ENCODE measurements at places on chromosomes 12 and 14.

- DNase-seq = no peak
These were observed 24.2 kb downstream of the HIP1R start for GRCh38 chr12:122859303-122860039.

- DNase-seq = no peak
These were observed 134.1 kb upstream of the PLEKHG7 start for GRCh38 chr12:92568691-92569090.

- DNase-seq = no peak
These were observed 113.2 kb downstream of the TRMT5 start for GRCh38 chr14:60867503-60868172.

DNA sequence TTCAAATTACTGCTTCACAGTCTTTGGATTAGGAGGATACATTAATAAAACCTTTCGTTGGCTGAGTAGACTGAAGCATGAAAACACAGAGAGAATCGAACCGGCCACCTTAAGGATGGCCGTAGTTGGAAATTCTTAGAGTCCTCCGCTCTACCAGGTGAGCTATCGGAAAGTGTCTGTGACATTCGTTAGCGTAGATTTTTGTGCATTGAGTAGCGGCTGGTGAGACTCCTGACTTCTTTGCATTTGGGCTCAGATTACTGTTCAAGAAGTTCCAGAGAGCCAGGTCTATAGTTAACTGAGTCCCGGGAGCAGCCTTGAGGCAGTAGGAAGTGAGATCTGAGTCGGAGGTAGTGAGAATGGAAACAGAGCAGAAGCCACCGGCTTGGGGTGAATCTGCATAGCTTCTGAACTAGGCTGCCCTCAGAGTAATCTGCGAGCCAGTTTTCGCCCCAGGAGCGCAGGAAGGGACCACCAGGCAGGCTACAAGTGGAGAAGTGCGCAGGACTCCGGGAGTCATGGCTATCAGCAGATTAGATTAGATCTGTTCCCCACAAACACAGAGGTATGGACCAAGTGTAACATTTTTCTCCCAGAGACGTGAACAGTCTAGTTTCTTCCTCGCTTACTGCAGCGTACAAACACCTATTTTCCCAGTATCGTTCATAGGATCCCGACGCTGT lies 11.0 kb downstream of the OR6S1 start:
- DNase-seq = peak; percentile 58

- no peak for DNase-seq
These were observed 45.8 kb upstream of the TBX3 start for GRCh38 chr12:114729731-114730130.

DNA sequence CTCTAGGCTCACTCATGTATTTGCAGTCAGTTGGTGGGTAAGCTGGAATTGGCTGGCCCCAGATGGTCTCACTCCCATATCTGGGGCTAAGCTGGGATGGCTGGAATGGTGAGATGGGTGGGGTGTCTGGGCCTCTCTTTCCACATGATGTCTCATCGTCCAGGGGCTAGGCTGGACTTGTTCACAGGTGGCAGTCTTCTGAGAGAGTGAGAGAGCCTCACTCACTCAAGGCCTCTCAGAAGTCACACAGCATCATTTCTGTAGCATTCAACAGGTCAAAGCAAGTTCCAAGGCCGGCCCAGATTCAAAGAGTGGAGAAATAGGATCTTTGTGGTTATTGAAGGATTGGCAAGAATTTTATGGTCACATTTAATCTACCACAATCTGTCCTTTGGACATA lies 102.7 kb downstream of the UNC79 start:
- no peak for DNase-seq

GRCh38 chr12:78181544-78182162 lies 351.0 kb downstream of the NAV3 start:
- DNase-seq = no peak

Measured in stimulated activated naive CD8-positive, alpha-beta T cell treated with anti-CD3 and anti-CD28 coated beads, Interleukin-15, Interleukin-2, amounts not matched to agents 100 U/mL and 50 U/mL, for 24 hours (primary cell).